ENCODE measurements at places on chromosomes 11 and 22.
A peak's percentile ranks its signal among the peaks of the same experiment; 100 is the strongest.

DNA sequence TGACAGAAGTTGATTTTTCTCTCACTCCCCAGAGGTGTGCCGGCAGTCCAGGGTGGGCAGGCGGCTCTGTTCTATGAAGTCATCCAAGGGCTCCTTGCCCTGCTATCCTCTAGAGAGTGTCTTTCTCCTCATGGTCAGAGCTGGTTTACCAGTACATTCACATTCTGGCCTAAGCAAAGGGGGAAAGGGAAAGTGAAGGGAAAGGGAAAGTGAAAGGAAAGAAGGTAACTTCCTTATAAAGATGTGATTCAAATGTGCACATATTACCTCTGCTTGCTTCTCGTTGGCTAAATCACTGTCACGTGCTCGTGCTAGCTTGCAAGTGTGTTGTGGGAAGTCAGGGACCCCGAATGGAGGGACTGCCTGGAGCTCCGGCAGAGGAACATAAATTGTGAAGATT is 2.9 kb upstream of the HTATIP2 start:
- peak; percentile 41 for DNase-seq

DNA sequence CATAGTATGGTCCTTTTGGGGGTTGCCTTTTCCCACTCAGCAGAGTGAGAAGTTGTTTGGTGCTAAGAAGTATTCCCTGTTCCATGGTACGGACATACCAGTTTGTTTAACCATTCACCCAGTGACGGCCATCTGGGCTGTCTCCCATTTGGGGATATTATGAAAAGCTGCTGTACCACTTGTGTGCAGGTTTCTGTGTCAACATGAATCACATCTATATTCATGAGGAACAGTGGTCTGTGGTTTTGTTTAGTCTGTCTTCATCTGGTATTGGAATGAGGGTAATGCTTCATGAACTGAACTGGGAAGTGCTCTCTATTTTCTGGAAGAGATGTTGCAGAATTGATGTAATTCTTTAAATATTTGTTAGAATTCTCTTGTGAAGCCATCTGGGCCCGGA is 89.5 kb downstream of the TRMU start:
- DNase-seq = peak; percentile 96

DNA sequence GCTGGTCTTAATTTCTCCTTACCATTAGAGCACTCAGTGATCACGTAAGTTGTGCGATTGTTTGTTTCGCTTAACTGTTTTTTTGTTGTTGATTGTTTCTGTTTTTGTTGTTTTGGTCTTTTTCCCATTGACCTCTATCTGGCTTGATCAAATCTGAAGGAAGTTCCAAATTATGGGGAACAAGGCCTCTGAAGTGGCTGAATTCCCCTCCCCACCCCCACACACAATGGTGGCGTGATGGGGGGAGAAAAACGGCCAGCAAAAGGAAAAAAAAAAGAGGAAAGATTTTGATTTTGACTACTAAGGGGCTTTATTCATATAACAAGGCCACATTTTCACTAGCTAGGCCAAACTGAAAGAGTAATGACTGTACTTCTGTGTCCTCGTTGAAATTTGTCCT is 53.6 kb downstream of the OSBPL5 start:
- DNase-seq = no peak

DNA sequence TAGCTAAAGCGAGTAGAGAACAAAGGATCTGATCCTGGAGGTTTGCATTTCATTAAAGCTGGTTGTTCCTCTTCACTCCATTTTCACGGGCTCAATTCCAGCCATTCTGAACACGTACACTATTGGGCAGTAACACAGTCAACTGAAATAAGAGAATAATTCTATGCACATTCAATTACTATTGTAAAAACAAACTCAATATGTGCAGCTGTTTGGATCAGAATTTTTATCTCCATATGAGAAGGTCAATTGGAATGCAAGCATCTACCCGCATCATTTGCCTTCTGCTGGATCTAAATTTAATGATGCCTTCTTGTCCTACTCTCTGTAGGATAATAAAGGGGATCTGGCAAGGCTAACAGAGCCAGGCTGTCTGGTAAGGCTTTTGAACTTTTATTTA is 562.8 kb upstream of the CCDC179 start:
- DNase-seq = no peak

DNA sequence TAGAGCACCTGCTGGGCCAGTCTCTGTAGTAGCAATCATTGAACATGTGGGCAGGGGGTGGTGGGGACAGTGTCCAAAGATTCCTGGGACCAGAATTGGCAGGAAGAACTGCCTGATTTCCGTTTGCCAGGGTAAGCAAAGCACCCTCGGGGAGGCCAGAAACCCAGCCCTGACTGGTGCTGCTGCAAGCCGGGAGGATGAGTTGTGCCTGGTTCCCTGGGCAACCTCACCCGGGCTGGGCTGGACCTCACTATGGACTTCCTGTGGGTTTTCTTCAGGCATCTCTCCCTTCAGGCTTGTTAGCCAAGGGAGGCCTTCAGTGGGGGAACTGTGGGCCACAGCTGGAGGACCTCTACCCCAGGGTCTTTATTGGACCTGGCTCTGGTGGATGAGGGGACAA is 8.0 kb upstream of the POU2F3 start:
- DNase-seq = no peak
